ENCODE measurements at places on chromosomes 3 and 15.

DNA sequence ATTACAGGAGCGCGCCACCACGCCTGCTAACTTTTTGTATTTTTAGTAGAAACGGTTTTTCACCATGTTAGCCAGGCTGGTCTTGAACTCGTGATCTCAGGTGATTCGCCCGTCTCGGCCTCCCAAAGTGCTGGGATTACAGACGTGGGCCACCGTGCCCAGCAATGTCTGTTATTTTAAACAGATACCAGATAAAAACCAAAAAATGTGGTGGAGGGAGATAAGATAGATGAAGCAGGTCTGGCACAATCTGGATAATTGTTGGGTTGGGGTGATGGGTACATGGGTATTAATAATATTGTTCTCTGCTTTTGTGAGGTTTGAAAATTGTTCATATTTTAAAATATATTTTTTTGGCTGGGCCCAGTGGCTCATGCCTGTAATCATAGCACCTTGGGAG is 4.7 kb downstream of the RNF111 start:
- no peak for DNase-seq

DNA sequence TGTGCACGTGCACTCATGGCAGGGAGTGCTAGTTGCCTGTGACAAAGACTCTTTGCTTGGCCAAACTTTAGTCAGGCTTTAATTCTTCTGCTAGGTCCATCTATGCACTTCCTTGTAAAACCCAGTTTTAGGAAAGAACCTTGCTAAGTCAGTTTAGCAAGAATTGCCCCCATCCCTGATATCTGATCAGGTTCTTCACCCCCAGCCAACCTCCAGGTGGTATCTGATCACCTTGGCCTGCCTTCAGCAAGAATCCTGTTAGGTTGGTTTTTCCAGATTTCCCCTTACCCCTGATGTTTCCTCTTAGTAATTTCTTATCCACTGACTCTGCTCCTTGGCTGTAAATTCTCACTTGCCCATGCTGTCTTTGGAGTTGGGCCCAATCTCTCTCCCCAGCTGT is 8.4 kb downstream of the HSPBAP1 start:
- no peak for DNase-seq

GRCh38 chr3:171329746-171330145 is 130.5 kb downstream of the TNIK start:
- no peak for DNase-seq

DNA sequence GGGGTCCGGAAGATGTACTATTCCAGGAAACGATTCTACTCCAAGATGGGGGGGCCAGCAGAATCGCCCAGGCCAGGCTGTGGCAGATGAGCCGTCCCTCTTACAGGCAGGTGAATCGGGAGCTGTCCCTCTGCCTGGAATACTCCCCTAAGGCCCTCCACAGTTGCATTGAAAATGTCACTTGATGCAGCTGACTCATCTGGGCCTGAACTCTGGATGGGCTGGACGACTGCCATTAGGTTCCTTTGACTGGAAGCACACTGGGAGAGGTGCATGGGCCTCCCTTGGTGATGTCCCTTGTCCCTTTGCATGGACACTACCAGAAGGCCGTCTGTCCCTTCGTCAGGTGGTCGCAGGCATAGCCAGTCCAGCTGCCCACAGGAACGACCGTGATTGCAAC is 69.6 kb upstream of the HRH1 start:
- no peak for DNase-seq

- peak; percentile 17 for DNase-seq
Observed at GRCh38 chr15:73851689-73852088, 21.7 kb upstream of the TBC1D21 start.

DNA sequence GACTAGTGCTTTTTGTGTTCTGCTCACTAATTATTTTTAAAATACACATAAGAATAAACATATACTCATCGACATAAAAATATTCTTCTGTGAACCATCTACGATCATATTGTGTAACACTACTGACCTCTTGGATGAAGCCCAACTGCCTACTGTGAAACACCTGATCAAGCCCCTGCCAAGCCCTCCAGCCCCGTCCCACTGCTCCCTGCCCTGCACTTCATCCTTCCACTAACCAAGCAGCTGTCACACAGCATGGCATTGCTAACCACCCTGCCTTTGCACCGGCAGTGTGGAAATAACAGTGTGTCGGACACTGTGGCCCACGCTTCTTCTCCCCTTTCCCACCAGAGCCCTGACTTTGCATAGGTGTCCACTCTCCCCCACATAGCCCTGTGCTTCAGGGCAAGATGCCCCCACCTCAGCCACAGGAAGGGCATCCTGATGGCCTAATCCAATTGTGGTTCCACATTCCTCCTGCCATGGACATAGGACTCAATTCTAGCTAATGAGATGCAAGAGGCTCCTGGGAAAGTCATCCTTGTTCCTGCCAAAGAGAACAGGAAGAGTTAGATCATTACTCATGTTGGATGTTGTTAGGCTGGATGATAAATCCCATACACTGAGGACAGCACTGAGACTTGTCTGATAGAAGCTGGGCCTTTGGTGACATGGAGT is 35.0 kb upstream of the ARID3B start:
- no peak for DNase-seq

- DNase-seq: no peak
Observed at GRCh38 chr3:127796831-127797150, 25.5 kb downstream of the MGLL start.

DNA sequence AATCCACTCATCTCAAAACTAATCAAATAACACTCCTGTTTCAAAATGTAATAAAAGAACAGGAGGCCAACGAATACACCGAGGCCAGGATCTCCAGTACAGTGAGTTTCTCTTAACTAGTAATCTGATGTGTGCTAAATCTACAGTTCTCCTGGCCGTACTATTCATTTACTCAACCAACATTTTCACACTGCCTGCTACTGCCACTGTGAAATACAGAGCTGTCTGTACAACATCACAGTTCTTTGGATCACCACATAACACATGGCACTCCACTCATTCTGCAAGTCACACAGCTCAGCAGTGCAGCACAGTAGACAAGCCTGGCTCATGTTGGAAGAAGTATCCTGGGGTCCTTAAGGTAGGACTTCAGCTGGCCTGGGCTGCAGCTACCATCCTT is 21.9 kb downstream of the RIOX2 start:
- DNase-seq: no peak

- DNase-seq: no peak
Observed at GRCh38 chr3:30198162-30198561, 408.2 kb upstream of the TGFBR2 start.

DNA sequence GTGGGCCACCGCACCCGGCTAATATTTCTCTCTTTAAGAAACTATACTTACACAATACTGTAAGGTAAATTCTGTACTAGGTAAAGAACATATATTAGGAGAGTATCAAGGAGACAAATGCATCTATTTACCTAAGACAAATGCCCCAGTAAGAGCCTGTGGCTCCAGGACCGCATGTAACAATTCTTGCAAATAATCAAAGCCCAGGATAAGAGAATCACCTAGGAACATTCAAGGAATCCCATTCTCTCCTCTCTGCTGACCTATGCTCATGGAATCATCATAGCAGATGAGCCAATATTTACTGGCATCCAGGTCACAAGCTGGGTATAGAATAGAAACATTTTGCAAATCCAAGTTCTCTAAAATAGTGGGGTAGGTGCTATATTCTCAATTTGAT is 347.7 kb downstream of the FOXP1 start:
- DNase-seq: no peak

DNA sequence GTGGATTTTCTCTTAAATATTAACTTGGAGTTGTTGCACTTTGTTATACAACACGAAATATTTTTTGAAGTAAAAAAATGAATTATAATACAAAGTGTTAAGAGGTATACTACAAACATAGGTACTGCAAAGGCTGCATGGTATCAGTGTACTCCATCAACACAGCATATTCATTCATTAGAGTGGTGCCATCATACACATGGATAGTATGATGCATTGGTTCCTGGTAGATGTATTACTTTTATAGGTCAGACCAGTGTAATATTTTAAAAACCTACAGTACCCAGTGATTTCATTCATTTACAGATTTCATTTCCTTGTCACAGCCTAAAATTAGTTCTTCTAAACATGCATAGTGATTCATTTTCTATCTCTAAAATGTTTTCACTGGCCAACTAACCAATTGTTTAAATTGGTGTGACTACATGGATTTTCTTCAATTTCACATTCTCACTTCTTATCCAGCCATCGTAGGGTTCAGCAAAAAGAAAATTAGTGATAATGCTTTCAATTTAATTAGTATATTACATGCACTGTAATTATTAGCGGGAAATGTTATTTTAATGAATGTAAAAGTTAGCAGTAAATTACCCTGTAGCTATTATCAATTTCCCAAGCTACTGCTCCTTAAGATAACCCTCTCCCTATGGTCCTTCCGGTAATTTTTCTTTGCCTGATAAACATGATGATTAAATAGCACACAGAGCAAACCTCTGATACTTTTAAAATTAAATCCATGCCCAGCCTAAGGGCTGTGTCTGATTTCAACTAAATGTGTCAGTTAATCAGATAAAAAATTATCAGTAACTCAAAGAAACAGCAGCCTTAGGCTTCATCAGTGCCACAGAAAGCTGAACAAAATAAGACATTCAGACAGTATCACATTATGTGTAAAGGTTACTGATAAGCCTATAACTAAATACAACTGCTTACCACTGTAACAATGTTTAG is 68.4 kb downstream of the DPH6 start:
- DNase-seq: no peak

DNA sequence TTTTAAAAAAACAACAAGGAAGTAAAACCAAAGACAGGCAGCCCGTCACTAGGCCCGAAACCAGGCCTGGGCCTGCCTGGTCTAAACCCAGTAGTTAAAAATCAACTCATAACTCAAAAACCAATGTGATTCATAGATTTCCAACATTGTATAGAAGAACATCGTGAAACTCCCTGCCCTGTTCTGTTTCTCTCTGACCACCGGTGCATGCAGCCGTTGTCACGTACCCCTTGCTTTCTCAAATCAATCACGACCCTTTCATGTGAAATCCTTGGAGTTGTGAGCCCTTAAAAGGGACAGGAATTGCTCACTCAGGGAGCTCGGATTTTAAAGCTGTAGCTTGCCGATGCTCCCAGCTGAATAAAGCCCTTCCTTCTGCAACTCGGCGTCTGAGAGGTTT is 89.5 kb downstream of the DCLK3 start:
- no peak for DNase-seq

DNA sequence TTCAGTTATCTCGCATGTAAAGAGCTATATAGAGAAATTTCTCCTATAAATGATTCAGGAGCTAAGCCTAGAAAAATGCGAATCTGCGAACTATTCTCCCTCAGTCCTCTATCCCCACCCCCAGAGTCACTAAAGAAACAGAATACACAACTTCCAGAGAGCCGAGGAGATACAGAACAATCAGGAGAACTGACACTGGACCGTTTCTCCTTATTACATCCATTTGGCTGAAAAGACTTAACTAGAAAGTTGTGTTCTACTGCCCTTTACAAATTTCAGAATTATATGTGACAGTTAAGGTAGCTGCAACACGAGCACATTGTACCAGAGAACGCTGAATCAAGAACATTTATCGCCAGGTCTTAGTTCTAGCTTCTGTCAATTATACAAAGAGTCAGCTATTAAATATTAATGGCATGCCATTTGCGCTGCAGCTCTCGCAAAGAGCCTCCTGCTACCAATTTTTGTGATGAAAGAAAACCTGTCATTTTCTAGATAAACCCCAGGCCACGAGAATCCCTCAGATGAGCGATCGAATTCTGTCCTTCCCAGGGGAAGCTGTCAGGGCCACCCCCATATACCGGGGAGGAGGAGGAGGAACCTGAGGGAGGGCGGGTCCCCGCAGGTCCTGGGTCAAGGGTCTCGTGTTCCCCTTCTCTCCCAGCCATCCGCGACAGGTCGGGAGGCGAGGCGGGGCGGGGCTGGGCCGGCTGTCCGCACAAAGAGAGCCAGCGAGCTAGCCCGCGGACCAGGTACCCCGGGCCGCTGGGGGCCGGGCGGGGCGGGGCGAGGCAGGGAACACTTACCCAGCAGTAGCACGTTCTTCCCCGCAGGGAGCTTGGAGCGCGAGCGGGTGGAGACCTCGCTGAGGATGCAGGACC is 878 bp downstream of the DYNC1LI1 start:
- peak; percentile 38 for DNase-seq

DNA sequence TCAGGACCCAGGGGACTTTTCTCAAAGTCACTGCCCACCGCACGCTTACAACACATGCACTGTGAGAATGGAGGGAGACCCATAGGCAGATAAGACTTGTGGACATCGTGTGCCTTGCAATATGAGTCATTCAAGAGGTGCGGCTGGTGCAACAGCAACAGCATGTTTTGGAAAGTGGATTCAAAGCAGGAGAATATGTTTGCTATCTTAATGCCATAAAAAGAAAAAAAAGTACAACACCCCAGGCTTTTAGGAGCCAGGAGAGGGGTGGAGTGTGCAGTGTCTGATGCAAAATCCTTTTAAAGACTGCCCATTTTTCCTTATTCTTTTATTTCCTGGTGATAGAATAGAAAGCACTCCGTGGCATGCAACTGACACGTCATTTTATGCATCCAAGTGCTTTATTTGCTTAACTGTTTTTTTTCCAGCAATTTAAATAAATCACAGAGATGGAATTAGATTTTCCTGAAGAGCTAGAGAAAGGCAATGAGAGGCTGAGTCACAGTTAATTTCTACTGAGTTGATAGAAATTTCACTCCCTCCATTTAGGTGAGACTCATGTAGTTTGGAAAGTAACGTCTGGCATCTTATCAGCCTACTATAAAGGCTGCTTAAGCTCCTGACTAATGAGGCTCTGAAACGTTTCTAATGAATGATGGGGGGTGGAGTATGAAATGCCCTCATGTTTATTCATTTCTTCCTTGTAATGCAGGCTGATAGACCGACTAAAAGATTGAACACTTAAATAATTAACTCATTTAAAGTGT is 96.4 kb downstream of the NSUN3 start:
- DNase-seq: peak; percentile 35

DNA sequence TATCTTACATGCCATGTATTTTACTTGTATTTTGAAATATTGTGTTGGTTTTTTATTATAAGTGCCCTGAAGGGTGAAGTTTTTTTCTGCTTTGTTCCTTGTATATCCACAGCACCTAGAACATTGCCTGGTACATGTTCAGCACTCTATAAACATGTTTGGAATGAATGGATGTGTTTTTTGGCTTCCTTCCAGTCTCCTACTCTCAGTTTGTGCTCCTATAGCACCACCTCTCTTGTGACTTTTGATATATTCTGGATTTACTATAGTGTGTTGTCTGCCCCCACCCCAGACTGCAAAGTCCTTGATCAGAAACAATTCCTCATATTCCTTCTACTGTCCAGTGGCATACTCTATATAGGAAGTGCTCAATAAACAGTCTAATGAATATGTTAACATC is 60.6 kb downstream of the PLCL2 start:
- no peak for DNase-seq

DNA sequence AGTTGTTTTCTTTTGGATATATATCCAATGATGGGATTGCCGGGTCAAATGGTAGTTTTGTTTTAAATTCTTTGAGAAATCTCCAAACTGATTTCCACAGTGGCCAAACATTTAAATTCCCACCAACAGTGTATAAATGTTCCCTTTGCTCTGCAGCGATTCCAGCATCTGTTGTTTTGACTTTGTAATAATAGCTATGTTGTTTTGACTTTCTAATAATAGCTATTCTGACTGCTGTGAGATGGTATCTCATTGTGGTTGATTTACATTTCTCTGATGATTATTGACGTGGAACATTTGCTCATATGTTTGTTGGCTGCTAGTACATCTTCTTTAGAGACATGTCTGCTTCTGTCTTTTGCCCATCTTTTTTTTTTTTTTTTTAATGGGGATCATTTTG is 332.2 kb upstream of the GBE1 start:
- no peak for DNase-seq

All from H54 (cell line).